ENCODE measurements at places on chromosomes 5 and 9.
A peak's percentile ranks its signal among the peaks of the same experiment; 100 is the strongest.

GRCh38 chr5:134463176-134463720 is 51.6 kb upstream of the CDKN2AIPNL start:
- DNase-seq: no peak

GRCh38 chr9:87039809-87040392 is 92.6 kb upstream of the GAS1 start:
- no peak for DNase-seq

GRCh38 chr9:110650991-110651411 is 17.6 kb upstream of the MUSK start:
- no peak for DNase-seq

DNA sequence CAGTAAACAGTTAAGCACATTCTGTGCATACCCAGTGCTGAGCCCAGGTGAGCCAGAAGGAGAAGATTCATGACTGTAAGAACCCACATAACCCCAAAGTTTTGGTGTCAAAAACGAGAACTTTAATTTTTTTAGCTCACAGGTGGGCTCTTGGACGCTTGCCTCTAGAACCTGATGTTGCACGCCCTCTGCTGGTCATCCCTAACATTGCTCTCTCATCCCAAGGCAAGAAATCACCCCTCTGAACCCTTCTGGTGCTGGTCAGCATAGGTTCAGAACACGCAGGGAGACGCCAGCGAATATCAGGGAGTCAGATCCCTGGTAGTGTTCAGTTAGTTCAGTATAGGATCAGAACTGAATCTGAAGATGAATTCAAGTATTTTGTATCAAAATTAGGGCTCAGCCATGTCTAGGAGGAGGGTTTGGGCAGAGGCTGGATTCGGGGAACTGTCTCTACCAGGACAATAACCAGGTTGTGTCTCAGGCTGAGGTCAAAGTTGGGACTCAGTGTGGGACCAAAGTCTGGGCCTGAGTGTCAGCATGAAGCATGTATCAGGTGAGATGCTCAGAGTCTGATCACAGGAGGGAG is 4.1 kb upstream of the DNAJB5 start:
- DNase-seq: peak; percentile 54
